ENCODE measurements at places on chromosomes 12 and 14.

DNA sequence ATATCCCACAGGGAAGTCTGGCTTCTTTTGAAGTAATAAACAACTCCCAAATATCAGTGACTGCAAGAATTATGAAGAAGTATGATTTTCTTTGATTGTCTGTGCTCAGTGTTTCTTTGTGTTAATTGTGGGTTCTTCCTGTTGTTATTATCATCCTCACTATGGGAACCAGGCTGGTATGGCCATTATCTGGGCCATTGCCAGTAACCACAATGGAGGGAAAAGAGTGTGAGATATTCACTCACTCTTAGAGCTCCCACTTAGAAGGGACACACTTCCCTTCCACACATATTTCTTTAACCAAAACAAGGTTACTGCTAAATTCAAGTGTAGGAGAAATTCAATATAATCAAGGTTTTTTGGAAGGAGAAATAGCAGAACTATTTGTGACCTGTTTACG, 503.7 kb downstream of the SLC6A15 start:
- no peak for DNase-seq

DNA sequence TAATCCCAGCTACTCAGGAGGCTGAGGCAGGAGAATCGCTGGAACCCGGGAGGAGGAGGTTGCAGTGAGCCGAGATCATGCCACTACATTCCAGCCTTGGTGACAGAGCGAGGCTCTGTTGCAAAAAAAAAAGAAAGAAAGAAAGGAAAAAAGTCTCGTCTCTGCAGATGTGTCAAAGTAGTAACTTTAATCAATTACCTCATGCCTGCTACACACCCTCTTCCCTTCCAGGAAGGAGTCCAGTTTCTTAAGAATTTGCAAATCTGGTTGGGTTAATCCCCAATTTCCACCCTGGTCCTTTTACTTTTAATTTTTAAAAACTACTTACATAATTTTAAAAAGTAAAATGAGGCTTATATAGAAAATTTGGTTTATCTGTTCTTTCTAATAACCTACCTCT, 234.5 kb upstream of the KITLG start:
- DNase-seq: no peak

GRCh38 chr14:79468486-79468885, 742.8 kb downstream of the DIO2 start:
- DNase-seq: no peak

GRCh38 chr14:42299692-42300091, 693.0 kb downstream of the LRFN5 start:
- DNase-seq: no peak

DNA sequence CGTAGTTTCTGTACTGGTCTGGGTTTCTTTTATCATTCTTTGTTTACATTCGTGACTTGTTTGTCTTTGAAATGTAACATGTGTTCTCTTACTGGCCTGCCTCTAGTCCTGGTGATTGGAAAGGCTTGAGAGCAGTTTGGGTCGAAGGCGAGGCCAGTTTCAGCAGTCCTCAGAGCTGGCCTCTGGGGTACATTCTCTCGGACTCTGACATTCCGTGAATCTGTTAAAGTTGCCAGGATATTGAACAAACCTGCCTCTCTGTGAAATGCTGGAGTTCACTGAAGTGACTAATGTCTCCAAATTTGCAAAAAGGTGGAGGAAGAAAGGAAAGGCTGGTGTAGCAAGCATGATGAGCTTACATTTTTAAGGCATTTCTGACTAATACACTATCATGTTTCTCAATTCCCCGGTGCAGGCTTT, 1.5 kb downstream of the PLEKHA5 start:
- no peak for DNase-seq

DNA sequence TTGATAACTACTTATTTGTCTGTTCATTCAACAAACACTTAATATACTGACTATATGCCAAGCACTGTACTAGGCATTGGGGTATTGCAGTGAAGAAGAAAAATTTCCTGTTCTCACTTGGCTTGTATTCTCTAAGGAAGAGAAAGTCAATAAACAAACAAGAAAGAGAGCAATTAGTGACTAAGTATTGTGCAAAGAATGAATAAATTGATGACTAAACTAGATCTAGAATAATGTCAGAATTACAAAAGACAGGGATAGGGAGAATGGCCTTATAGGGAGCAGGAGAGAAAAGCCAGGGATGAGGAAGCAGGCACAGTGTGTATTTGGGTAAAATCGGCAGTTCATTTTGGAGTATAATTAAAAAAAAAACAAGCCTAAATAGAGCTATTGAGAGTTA, 4.2 kb upstream of the LIN7A start:
- DNase-seq: no peak

- DNase-seq: no peak
Observed at GRCh38 chr14:20698934-20699333, 10.4 kb downstream of the ANG start.

- no peak for DNase-seq
Observed at GRCh38 chr12:66062290-66062625, 68.3 kb downstream of the LLPH start.

GRCh38 chr14:105601360-105602242, 75.2 kb downstream of the TMEM121 start:
- no peak for DNase-seq

DNA sequence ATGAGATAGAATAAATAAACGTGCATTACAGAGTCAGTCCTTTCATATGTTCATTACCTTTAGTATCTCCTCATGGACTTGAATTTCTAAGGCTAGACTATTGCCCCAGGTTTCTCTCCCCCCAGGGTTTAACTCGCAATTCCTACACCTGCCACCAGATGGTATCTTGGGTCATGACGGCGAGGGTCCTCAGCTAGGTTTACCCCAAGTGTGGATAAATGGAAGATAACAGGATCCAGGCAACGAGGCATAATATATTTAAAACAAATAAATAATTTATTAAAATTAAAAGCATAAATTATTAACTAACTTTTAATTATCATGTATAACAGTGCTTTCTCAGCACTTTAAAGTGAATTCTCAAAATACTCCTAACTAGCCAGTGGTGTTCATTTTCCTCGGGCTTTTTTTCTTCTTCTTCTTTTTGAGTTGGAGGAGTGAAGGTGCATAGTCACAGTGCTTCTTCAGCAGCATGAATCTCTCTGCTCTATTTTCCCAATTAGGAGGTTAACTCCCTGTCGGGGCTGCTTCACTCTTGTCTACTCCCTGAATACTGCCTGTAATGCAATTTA, 243.5 kb upstream of the CAND1 start:
- DNase-seq: no peak

GRCh38 chr12:68510397-68510796, 100.3 kb upstream of the RAP1B start:
- no peak for DNase-seq

- no peak for DNase-seq
Observed at GRCh38 chr12:57145460-57146059, 1.9 kb downstream of the LRP1-AS start.

DNA sequence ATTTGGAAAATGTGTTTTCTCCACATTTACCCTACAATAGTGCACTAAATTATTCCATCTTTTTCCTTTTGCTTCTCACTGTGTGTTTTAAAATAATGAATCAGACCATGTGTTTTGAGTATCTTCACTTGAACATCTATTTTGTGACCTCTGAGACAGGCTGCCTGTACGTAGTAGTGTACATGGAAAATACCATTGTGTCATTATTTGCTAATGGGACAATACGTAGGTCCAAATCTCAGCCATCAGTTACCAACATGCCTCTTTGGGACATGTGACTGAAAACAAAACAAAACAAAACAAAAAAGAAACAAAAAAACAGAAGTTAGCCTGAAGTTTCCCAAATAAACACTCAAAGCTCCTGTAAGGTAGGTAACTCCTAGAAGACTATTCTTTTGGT, 7.1 kb upstream of the MYF6 start:
- no peak for DNase-seq

DNA sequence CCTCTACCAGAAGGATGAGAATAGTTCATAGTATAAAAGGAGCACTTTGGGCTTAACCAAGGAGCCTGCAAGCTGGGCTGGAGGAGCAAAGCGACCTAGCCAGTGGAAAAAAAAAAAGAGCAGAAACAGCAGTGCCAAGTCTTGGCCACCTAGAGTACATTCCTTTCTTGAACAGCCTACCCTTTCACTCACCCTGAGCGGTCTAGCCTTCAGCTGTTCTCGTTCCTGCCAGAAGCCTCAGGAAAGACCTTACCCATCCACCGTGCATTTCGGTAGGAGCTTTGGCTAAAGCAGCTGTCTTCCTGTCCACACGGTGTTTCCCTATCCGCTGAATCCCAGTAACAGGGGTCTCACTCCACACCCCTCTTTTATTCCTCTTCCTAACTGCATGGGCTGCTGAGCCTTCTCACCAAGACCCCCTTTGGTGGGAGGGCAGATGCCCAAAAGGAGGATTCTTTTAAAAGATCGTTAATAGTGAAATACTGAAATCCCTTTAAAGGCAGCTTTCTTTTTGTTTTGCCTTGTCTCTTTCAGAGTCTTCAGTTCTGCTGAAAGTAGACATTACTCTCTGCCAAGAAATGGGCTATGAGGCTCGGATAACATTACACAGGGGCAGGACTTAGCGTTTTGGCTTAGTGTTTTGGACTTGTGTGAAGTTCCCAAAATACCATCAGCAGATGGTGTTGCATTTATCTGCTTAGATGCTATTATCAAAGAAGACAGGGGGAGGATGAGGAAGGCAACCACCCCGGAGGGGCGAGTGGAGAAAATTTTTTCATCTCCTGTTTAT, 88.5 kb upstream of the METAP2 start:
- peak; percentile 73 for DNase-seq

DNA sequence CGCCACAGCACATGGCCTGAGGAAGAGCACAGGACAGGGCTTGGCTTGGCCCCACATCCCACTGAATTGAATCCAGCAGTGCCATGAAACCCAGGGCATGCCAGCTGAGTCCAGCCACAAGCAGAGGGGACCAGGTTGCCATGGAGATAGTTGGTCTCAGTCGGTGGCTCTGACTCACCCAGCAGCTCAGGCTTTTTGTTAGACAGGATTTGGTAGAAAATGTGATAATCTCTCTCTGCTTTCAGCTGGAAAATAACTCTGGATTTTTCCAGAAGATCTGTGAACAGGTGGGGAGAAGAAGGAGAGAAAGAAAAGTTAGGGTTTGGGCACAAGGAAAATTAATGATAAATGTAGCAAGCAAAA, 4.8 kb downstream of the MYH7 start:
- no peak for DNase-seq

DNA sequence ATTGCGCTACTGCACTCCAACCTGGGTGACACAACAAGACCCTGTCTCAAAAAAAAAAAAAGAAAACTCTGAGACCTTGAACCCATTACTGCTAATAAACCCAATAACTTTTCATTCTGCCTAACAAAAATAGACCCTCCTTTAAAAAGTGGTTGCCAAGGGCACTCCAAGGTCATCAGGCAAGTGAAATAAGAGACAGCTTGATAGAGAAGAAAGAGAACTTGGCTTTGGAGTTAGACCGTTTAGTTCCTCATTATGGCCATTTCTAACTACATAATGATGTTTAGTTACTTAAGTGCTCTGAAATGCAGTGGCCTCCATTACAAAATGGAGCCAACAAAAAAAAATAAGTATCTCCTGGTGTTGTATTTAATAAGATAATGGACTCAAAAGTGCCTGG, 55.9 kb downstream of the PHLDA1 start:
- DNase-seq: no peak

DNA sequence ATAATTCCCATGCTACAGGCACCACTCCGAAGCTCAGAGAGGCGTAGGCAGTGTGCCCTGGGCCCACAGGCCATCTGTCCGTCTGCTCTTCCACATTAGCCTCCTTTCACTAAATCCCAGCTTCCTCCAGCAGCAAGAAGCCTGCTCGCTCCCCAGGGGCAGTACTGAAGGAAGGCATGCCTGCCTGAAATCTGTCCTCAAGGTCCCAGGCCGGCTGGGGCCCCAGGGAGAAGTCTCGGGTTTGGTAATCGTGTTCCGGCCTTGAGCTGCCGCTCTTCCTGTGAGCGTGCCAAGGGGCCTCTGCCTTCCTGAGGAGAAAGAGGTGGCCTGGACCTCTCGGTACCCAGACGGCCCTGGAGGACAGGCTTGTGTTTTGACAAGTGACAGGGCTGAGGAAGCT, 15.2 kb upstream of the DLK1 start:
- DNase-seq: no peak

GRCh38 chr14:96442355-96442754, 50.4 kb downstream of the AK7 start:
- DNase-seq: no peak

DNA sequence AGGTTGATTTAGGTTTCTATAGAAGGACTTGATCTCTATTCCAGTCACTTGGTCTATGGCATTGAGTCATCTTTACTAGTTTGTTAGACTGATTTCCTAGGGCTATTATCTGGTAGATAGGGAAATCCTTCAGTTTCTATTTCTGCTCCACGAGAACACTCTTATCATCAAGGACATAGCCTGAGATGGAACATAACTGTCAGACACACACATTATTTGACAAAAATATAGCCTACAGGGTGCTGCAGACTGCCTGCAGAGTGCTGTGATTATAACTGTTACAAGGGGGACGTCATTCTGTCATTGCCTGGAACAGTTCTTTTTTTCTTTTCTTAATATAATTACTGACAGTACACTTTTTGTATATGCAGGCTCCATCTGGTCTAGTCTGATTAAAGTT, 82.0 kb downstream of the TMEM117 start:
- DNase-seq: no peak

DNA sequence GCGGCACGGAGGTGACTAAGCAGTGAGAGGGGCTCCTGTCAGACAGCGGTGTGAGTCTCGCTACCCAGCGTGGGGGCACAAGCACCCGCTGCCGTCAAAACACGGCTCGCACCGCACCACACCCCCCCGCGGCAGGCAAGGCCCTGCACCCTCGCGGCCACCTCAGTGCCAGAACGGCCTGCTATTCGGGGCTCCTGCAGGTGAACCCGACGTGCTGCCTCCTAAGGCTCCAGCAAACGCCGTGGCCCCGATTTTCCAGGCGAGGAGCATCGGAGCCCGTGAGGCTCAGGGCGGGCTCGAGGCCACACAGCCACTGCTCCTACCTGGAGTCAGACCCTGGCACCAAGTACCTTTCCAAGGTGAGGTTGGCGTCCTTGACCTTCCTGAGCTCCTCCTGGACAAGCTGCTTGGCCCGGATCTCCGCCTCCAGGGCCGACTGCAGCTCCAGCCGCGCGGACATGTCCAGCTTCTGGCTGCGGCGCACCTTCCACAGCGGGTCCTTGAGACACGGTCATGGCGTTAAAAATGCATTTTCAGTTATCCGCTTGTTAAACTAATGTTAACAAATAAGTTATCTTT, 41.8 kb downstream of the AMN start:
- no peak for DNase-seq

DNA sequence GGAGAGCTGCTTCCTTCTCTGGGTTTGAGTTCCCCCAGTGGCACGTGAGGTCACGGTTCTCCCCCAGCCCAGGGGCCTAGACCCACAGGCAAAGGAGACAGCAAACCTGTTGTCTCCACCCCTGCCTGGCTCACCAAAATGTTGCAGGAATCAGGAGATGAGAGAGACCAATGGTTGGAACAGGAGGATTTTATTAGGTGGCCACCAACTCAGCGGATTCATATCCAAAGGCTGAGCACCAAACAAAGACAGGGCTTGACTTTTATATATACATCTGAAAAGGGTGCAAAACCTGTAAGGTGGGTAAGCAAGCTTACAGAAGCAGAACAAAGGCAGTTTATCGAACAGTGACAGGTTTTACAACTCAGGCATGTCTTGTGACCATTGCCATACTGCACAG, 9.2 kb upstream of the ADAM21 start:
- no peak for DNase-seq
